ENCODE measurements at places on chromosomes 6 and 20. TPM values are rescaled to one million over a fixed set of nuclear protein-coding genes. Genes with fewer than 3 reads are reported as not detected.

Gene CTAGE9
- not detected for total RNA-seq

Gene SAMHD1
- 26.0 TPM for total RNA-seq

Gene CST3
- total RNA-seq, result 310 TPM

Gene BACH2
- under 0.01 TPM for total RNA-seq

Gene FOXF2
- total RNA-seq, result 0.26 TPM

Gene KIF25
- total RNA-seq, result not detected
